ENCODE measurements at places on chromosomes 12 and 14.
A peak's percentile ranks its signal among the peaks of the same experiment; 100 is the strongest.

DNA sequence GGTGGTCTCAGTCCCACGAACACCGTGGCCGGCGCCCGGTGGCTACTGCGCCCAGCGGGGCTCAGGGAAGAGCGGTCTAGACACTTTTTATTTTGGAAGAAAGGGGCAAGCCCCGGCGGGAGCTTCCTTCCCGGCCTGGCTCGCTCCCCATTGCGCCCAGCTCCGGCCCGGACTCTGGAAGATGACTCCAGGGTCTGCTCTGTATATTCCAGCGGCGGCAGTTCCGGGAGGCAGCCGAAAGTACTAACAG is 225.1 kb upstream of the CRY1 start:
- H3K4me3 ChIP-seq, result peak overlapping the region; percentile 57
- H3K27me3 ChIP-seq, result peaks cover 58% of the 10 kb centered on the region
- H3K36me3 ChIP-seq, result no peaks in the 10 kb centered on the region

- no peaks in the 10 kb centered on the region for H3K27me3 ChIP-seq
- H3K4me1 ChIP-seq, result no peaks in the 10 kb centered on the region
- H3K4me3 ChIP-seq, result no peak overlapping the region
- no peaks in the 10 kb centered on the region for H3K36me3 ChIP-seq
Measured at GRCh38 chr14:66225337-66225736, 260.8 kb upstream of the CCDC196 start.

GRCh38 chr12:111339321-111339938 is 29.5 kb downstream of the PHETA1 start:
- H3K27me3 ChIP-seq, result peaks cover 2% of the 10 kb centered on the region
- no peaks in the 10 kb centered on the region for H3K4me1 ChIP-seq
- H3K36me3 ChIP-seq, result no peaks in the 10 kb centered on the region
- no peak overlapping the region for H3K27ac ChIP-seq
- no peak overlapping the region for H3K4me3 ChIP-seq

DNA sequence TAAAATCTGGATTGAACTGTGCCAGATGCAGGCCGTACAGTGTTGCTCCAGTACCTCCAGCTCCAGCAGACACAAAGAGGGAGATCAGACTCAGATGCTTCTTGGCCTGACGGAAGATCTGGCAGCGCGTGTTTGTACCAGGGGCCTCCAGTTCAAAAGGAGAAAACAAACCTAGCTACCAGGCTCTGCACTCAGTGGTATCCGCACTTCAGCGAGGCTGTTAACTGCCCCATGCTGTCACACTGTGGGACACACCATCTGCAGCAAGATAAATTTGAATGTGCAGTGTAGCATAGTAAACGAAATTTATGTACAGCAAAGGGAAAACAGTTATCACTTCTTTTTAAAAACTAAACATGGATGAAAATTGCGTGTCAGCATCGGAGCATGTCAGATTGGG is 5.1 kb downstream of the DYNC1H1 start:
- H3K36me3 ChIP-seq, result peaks cover 11% of the 10 kb centered on the region
- no peaks in the 10 kb centered on the region for H3K27me3 ChIP-seq
- peaks cover 11% of the 10 kb centered on the region for H3K4me1 ChIP-seq

DNA sequence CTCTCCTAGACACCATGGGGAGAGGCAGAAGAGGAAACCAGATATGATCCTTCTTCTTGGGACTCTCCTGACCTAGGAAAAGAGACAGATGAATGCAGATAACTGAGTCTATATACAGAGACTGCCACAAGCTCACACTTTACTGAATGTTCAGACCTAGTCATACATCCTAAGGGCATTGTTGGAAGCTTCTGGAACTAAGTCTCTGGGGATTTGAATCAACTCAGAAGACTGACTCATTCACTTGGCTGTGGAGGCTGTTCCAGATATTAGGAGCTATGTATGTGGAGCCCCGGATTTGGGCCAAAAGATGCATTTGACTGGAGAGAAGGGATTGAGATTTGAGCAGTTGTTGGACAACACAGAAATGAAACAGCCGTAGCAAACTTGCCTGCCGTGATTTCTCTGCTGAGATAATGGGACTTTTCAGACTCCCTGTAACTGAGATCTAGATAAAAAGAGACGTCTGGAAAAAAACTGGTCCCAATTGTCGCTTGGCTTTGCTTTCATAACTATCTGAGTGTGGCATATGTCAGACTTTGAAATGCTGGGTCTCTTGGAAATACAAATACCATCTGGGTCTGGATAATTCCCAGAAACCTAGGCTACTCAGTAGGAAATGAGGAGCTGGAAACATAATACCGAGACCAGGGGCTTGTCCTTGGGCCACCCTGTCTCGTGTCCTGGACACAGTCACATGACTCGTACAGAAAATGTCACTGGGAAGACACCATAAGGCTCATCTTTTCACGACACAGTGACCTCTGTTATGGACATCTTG is 396.8 kb downstream of the NUAK1 start:
- H3K27ac ChIP-seq, result peak overlapping the region; percentile 62
- no peaks in the 10 kb centered on the region for H3K27me3 ChIP-seq
- no peaks in the 10 kb centered on the region for H3K36me3 ChIP-seq
- H3K4me1 ChIP-seq, result peaks cover 37% of the 10 kb centered on the region

All from muscle of leg (tissue), 16 donors.